ENCODE measurements at places on chromosomes 16 and 17. TPM values are rescaled to one million over a fixed set of nuclear protein-coding genes. Genes with fewer than 3 reads are reported as not detected.

GINS2 gene
- total RNA-seq, result 66.9 TPM

CCT6B gene
- 1.5 TPM for total RNA-seq

CFAP52 gene
- not detected for total RNA-seq

C17orf67 gene
- total RNA-seq, result 3.7 TPM

ZMYND15 gene
- total RNA-seq, result not detected

HES7 gene
- 2.4 TPM for total RNA-seq

CETP gene
- not detected for total RNA-seq

TMEM132E gene
- not detected for total RNA-seq

CARD14 gene
- not detected for total RNA-seq

TNP2 gene
- not detected for total RNA-seq

HOXB8 gene
- not detected for total RNA-seq

BCAR1 gene
- total RNA-seq, result 0.44 TPM

TMC7 gene
- total RNA-seq, result not detected

SRP68 gene
- total RNA-seq, result 194 TPM

GNGT2 gene
- 16.8 TPM for total RNA-seq

GRCh38 chr16:65068151-65068740 is 53.6 kb downstream of the CDH11 start:
- DNase-seq, result no peak

DNA sequence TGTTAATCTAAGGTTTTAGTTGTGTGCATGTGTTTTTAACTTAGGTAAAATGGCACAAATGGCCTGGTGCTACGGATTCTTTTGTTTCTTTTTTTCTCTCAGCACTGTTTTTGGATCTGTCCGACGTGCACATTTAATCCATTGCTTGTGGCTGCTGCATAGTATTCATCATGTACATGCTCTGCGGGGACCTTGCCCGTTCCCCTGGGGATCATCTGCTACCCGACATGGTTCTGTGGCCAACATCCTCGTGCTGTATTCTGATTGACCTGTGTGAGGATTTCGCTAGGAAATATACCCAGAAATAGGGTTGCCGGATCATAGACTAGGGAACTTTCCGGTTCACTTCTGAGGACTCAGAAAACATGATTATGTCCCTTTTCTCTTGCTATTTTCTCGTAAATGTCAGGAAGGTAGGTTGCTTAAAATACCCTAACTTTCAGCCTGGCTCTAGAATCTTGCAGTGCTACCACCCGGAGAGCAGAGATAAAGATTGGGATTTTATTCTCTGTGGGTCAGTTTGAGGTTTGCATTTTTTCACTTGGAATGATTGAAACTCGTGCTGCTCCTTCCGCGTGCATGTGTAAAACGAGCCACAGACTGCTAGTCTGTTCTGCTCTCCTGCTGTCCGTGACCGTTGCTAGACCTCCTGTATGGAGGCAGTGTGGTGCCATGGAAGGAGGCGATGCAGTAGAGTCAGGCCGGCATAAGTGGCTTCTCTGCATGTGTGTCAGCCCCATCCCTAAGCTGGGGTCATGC is 42.9 kb downstream of the LDHD start:
- DNase-seq, result no peak

DNA sequence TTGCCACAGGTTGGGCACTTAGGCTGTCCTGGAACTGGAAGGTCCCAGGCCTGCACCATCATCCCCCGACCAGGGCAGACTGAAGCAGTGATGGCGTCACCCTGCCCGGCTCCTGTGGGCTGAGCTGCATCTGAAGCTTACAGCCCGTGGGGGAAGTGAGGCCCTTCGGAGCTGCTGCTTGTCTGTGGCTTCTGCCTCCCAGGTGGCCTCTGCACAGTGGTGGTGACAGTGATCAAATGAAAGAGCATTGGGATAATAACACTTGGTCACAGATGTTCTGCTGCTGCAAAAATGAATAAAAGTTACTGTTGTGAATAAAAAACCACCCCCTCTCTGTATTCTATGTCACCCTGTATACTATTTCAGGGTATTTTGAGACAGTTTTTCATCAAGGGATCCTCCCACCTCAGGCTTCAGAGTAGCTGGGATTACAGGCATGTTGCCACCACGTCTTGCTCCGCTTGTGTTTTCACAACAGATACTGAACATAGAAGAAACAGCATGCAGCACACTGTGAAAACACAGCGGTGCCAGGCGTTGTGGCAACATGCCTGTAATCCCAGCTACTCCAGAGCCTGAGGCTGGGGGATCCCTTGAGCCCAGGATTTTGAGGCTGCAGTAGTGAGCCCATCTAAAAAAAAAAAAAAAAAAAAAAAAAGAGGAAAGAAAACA is 165.0 kb downstream of the LGALS9B start:
- no peak for DNase-seq

DNA sequence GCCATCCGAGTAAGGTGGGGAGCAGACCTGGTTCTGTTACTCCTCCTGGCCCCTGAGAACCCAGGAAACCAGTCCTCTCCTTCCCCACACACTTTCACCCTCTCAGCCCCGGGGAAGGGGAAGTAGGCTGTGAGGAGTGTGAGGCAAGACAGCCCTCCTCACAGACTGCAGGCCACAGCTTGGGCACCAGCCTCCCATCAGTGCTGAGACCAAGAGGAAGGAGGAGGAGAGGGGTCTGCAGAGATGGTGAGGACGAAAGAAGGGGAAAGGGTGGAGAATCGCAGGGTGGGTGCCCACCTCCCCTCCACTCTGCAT is 7.0 kb downstream of the G6PC3 start:
- no peak for DNase-seq

DNA sequence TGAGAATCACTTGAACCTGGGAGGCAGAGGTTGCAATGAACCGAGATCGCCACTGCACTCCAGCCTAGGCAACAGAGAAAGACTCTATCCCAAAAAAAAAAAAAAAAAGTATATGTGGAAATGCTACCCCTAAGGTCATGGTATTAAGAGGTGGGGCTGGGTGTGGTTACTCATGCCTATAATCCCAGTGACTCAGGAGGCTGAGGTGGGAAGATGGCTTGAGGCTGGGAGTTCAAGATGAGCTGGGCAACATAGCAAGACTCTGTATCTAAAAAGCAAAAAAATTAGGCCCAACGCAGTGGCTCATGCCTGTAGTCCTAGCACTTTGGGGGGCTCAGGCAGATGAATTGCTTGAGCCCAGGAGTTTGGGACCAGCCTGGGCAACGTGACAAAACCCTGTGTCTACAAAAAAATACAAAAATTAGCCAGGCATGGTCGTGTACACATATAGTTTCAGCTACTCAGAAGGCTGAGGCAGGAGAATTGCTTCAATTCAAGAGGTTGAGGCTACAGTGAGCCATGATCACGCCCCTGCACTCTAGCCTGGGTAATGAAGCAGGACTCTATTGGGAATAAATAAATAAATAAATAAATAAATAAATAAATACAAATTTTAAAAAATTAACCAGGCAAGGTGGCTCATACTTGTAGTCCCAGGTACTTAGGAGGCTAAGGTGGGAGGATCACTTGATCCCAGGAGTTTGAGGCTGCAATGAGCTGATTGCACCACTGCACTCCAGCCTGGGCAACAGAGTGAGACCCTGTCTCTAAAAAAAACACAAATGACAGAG is 32.3 kb upstream of the NUFIP2 start:
- no peak for DNase-seq

DNA sequence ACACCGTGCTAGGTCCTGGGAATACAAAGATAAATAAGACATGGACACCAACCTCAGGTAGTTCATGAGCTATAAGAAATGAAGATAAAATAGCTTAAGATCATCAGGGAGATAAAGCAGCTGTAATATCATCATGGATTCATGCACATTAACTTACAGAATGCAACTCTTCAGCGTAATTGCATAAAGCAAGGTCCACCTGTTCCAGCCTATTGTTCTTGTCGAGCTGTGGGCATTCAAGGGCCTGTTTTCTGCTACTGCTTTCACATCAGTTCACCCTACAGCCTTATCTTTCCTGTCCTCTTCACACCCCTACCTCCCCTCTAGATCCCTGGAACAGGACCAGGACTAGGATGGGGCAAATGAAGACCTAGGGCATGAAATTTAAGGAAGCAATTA is 133.9 kb downstream of the SPACA3 start:
- no peak for DNase-seq

DNA sequence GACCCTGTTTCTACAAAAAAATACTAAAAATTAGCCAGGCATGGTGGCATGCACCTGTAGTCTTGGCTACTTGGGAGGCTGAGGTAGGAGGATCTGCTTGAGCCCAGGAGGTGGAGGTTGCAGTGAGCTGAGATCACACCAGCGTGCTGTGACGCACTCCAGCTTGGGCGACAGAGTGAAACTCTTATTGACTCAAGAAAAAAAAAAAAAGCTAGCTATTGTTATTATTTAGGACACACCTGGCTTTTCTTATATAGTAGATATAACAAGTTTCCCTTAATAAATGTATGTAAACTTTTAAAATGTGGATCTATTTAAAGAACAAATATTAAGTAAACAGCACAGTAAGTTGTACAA is 1.8 kb downstream of the RABEP2 start:
- no peak for DNase-seq

DNA sequence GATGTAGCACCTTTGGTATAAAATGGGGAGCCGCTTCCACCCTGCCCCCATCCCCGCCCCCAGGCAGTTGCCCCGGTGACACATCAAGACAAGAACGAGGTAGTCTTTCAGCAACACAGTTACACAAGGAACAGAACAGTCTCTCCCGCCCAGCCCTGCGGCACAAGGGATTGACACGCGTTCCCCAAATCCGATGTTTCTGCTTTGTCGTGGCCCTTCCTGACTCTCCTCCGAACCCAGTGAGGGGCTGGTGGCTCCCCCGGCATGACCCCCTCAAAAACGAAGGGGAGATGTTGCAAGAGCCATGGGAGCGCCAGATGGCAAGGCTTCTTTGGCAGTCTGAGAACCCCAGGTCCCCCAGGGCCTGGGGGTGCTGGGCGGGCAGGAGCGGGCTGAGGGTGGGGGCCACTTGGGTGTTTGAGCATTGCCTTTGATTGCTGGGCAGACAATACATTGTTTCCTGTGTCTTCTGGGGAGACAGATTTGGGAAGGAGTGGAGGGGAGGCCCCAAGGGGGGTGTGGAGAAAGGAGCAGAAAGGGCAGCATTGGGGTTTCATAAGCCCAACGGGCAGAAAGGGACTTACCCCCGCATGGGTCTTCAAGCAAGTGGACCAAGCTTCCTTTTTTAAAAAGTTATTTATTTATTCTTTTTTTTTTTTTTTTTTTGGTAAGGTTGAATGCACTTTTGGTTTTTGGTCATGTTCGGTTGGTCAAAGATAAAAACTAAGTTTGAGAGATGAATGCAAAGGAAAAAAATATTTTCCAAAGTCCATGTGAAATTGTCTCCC is 16.6 kb downstream of the COL1A1 start:
- no peak for DNase-seq

GRCh38 chr17:27320222-27320560 is 26.3 kb downstream of the WSB1 start:
- DNase-seq, result no peak

DNA sequence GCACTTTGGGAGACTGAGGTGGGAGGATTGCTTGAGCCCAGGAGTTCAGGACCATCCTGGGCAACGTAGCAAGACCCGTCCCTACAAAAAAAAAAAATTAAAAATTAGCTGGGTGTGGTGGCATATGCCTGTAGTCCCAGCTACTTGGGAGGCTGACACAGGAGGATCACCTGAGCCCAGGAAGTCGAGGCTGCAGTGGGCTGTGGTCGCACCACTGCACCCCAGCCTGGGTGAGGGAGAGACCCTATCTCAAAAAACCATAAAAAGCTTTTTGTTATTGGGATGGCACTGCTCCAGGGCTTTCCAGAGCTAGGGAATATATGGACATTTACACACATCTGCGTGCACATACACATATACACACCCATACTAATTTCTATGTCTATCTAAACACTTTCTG is 8.1 kb upstream of the ARMC5 start:
- DNase-seq, result no peak

GRCh38 chr16:87741700-87742415 is 23.9 kb downstream of the KLHDC4 start:
- no peak for DNase-seq

DNA sequence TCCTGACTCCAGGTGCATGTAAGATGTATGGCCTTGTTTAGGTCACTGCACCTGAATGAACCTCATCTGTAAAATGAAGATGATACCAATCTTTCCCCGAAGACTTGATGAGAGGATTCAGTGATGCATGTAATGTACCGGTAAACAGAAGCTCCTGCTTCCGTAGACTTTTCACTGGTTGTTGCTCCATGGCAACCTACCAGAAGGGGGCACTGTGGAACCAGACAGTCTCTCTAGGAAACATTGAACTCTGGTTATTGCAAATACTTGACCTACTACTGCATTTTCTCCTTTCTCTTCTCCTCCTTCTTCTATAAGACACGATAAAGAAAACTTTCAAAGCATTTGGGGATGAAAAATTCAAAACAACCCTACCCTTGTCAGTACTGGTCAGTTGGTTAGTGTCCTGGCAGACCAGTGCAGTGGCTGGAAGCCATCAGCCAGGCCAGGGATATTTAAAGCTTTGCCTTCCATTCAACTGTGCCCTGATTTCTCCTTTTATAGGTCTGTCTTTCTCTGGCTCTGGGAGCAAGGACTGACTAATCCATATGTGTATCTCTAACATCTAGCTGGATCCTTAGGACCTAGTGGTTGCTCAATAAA is 667.4 kb upstream of the SALL1 start:
- DNase-seq, result no peak

GRCh38 chr17:64639516-64639915 is 22.6 kb downstream of the SMURF2 start:
- DNase-seq, result no peak

DNA sequence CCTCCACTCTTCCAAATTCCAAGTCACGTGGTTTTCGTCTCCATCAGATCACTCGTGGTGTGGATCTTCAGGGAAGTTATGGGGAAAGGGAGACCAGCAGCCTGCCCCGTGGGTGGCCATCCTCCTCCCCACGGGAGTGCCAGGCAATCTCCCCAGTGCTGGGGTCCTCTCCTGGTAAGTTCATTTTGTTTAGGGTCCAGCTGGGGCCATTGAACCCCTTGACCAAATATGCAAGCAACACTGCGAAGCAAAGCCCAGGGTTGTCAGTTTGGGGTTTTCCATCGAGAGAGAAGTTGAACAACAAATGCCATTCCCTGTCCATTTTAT is 4.1 kb upstream of the LCMT1 start:
- DNase-seq, result no peak

DNA sequence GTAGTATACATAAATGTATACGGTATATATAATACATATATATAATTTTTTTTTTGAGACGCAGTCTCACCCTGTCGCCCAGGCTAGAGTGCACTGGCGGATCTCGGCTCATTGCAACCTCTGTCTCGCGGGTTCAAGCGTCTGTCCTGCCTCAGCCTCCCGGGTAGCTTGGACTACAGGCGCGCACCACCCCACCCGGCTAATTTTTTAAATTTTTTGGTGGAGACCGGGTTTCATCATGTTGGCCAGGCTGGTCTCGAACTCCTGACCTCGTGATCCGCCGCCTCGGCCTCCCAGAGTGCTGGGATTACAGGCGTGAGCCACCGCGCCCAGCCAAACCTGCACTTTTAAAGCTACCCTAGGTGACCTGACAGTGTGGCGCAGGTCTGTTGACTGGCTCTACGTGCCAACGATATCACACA is 745 bp downstream of the PAM16 start:
- no peak for DNase-seq

Data from activated T-helper 2 cell treated with anti-CD3 and anti-CD28 coated beads, Interferon-gamma antibody, Interleukin-2, Interleukin-4, amounts not matched to agents 10 μg/mL and 5 μg/mL and 100 μg/mL, durations not matched to agents 14 hours and 24 hours and 36 hours (primary cell).